WTC11 (cell line): ENCODE measurements at places on chromosomes 4 and X.

- H3K4me1 ChIP-seq, result peaks cover 15% of the 10 kb centered on the region
- H3K4me3 ChIP-seq, result no peak overlapping the region
- DNase-seq, result no peak
- H3K27ac ChIP-seq, result no peak overlapping the region
Measured at GRCh38 chr4:52195869-52196268, 144.8 kb downstream of the SPATA18 start.

DNA sequence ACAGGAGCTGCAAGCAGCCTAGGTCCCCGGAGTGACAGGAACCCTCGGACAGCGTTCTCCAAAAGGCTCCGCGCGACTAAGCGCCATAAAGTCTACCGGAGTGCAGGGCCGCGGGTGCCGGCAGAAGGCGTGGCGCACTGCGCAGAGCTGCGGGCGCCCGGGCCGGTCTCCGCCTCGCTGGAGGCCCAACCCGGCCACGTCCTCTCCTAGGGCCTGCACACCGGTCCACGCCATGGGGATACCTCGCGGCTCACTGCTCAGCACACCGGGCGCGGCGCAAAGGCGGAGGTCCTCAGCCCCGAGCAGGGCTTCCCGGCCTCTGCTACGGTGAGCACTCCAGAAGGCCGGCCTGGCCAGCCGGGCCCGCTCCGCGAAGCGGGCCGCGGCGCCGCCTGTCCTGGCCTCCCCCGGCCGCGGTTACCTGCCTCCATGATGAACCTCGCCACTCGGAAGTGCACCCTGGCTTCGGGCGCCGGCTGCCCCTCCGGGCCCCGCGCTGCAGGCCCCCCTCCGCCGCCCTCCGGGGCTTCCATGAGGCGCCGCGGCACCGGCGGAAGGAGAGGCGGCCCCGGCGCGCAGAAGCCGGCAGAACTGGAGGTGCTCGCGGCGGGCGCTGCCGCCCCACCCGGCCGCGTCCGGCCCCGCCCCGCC lies at the start of gene CCNQ:
TSS of gene CCNQ (minus strand) at position 599 of the 651 bp plus-strand sequence. CDS start at position 533, 66 bp downstream.
- no peak within 1 kb of the TSS for H3K27ac ChIP-seq
- H3K36me3 ChIP-seq, result peaks cover 5% of the 10 kb centered on the region
- DNase-seq, result peak; percentile 22
- peaks cover 4% of the 10 kb centered on the region; the same call in 1 of the 2 replicates for H3K27me3 ChIP-seq

GRCh38 chrX:124260845-124261244 lies 71.6 kb upstream of the TEX13D start:
- no peak for DNase-seq

DNA sequence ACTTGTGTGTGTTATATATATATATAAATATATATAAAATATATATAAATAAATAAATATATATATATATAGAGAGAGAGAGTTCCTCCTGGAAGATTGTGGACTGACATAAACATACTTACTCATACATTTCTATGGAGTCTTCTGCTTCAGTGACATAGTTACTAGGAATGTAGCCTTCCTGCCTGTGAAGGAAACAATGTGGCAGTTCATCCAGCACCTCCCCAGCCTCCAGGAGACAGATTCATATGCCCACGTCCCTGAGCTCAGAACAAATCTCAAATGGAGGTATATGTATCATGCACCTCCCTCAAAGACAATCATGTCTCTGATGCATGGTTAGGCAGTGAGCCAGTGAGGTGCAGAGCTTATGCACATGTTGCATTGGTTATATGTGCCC lies 11.4 kb upstream of the TIMM8A start:
- no peak overlapping the region for H3K4me3 ChIP-seq
- DNase-seq, result no peak
- H3K27ac ChIP-seq, result no peak overlapping the region
- H3K27me3 ChIP-seq, result no peaks in the 10 kb centered on the region
- H3K36me3 ChIP-seq, result no peaks in the 10 kb centered on the region
- no peaks in the 10 kb centered on the region for H3K4me1 ChIP-seq

DNA sequence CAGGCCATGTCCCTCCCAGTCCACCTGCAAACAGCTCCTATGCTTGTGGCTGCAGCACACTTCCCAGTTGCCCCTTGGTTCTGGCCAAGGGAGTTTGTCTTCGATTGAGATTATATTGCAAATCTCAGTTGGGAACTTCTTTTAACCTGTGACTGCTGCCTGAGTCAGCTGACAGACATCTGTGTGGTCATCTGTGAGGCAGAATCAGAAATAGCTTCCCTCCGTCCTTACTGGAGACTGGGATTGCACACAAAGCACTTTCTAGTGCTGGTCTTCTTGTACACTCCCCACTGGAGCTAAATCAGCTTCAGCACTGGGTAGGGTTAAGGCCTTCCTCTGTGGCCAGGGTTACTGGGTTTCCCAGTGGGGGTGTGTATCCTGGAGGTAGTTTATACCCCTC lies 34.3 kb downstream of the ZNF330 start:
- no peaks in the 10 kb centered on the region for H3K27me3 ChIP-seq
- no peaks in the 10 kb centered on the region for H3K4me1 ChIP-seq
- no peak for DNase-seq
- H3K36me3 ChIP-seq, result no peaks in the 10 kb centered on the region

DNA sequence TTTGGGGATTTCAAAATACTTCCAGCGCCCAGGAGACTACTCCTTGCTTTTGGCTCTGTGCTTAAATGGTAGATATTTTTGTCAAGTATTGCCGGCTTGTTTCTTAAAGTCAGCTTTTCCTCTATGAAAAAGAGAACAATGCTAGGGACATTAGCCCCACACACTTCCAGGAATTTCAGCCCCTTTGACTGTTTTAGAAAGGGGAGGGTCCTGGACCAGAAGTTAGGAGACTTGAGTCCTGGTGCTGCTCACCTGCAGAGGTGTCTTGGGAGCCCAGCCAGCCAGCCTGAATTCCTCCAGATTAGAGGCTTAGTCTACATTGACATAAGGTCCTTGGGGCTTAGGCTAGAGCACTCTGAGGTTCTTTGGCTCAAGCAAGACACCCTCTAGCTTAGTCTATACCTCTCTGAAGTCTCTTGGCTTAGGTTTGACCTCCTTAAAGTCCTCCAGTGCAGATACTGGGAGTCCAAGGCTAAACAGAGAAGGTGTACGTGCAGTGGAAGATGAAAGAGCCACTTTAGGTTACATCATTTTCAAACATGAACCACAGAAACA lies 1.6 kb upstream of the SETD7 start:
- no peak for DNase-seq
- peaks cover 40% of the 10 kb centered on the region for H3K4me1 ChIP-seq
- peak overlapping the region; percentile 93 for H3K4me3 ChIP-seq
- no peaks in the 10 kb centered on the region for H3K36me3 ChIP-seq
- peaks cover 75% of the 10 kb centered on the region for H3K27me3 ChIP-seq

DNA sequence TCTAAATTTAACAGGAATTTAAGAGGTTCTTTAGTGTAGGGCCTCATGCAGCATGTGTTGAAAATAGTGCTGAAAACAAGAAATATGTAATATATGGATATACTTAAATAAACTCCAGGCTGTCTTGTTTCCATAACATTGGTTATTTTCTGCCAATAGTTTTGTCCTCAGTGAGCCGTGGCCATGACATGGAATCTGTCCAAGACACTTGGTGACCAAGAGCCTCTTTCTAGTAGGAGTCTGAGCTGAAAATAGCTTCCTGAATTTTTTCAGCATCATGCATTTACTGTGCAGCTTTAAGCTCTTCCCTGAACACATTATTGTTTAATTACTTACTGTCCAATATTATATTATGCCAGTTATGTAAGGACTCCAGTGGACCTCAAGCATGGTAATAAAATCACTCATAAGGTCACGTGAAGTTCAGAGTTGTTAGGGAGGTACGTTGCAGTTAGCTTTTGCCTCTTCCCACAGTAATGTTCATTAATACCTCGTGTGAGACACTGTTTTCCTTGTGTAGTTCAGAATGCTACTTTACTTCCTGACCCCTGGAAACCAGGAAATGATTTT lies 488.2 kb downstream of the GRID2 start:
- DNase-seq, result no peak
- H3K4me3 ChIP-seq, result no peak overlapping the region
- no peak overlapping the region for H3K27ac ChIP-seq
- H3K36me3 ChIP-seq, result no peaks in the 10 kb centered on the region
- no peaks in the 10 kb centered on the region for H3K4me1 ChIP-seq

DNA sequence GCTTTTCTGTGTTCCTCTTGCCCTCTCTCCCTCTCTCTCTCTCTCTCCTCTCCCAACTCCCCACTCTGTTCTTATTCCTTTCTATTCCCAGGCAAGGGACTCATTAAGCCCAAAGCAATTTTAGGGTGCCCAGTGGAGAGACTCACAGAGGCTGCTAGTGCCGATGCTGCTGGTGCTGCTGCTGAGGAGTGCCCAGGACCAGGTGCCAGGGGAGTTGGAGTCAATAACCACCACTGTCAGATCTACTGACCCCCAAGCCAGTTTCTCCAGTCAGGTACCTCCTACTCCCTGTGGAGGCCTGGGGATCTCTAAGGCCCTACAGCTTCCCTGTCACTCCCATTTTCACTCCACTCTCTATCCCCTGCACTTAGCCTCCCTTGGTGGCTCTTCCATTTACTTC lies 54.2 kb upstream of the LAS1L start:
- H3K4me3 ChIP-seq, result no peak overlapping the region
- no peaks in the 10 kb centered on the region for H3K36me3 ChIP-seq
- H3K27ac ChIP-seq, result no peak overlapping the region
- H3K27me3 ChIP-seq, result no peaks in the 10 kb centered on the region
- H3K4me1 ChIP-seq, result peaks cover 7% of the 10 kb centered on the region

- DNase-seq, result no peak
- no peak overlapping the region for H3K27ac ChIP-seq
- H3K4me3 ChIP-seq, result no peak overlapping the region
- no peaks in the 10 kb centered on the region for H3K27me3 ChIP-seq
- H3K36me3 ChIP-seq, result no peaks in the 10 kb centered on the region
- peaks cover 13% of the 10 kb centered on the region for H3K4me1 ChIP-seq
Measured at GRCh38 chr4:176273736-176274135, 4.7 kb upstream of the ASB5 start.

DNA sequence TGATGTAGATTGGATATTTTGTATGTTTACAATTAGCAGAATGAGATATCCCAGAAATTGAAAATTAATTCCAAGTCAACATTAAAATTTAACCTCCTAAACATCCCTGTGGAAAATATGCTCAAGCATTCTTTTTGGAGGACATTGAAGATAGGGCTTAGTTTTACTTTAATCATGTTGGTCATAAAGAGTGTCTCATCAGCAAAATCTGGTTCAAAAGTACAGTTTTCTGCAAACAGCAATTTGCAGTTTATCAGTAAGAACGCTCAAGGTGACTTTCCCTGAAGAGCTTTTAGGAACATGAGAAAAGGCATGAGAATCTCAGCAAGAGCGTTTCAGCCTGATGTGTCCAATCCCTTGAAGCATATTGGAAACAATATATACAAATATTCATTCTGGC lies 889.8 kb downstream of the CENPC start:
- no peak for DNase-seq
- H3K27ac ChIP-seq, result no peak overlapping the region
- H3K4me1 ChIP-seq, result no peaks in the 10 kb centered on the region
- peaks cover 3% of the 10 kb centered on the region; the same call in 1 of the 2 replicates for H3K36me3 ChIP-seq
- H3K27me3 ChIP-seq, result no peaks in the 10 kb centered on the region
- H3K4me3 ChIP-seq, result no peak overlapping the region

DNA sequence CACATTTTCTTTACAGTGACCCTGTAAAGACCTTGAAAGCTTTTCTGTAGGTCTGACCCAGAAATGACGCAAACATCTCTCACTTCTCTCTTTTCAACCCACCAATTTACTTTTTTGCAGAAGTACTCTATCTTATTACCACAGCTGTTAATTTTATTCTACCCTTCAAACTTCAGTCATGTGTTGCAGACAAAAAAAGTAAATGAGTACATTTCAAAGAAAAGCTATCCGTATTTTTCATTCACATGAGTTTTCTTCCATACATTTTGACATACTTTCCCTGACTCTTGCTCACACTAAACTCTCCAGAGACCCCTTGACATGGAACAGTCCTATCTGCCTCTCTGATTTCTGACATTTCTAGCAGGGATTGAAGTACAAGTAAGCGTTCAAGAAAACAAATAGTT lies 51.7 kb downstream of the SLC7A11 start:
- H3K4me1 ChIP-seq, result peaks cover 20% of the 10 kb centered on the region
- H3K4me3 ChIP-seq, result no peak overlapping the region
- H3K27me3 ChIP-seq, result no peaks in the 10 kb centered on the region
- H3K36me3 ChIP-seq, result no peaks in the 10 kb centered on the region
- no peak for DNase-seq

DNA sequence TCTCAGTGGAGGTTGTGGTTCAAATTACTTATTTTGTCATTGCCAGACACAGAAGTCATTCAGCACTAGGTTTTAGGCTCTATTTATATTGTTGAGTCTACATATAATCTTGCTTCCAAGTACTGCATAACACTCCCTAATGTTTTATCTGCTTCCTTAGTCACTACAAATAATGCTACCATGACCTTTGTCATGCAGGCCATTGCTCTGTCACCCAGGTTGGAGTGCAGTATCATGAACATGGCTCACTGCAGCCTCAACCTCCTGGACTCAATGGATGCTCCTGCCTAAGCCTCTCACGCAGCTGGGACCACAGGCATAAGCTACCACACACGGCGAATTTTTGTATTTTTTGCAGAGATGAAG lies 23.5 kb upstream of the PDZD4 start:
- H3K36me3 ChIP-seq, result no peaks in the 10 kb centered on the region
- no peak for DNase-seq
- no peak overlapping the region for H3K4me3 ChIP-seq
- peaks cover 37% of the 10 kb centered on the region for H3K27me3 ChIP-seq
- peaks cover 50% of the 10 kb centered on the region for H3K4me1 ChIP-seq

- peaks cover 38% of the 10 kb centered on the region for H3K4me1 ChIP-seq
- peaks cover 55% of the 10 kb centered on the region for H3K27me3 ChIP-seq
- peak within 1 kb of the TSS; percentile 81 for H3K4me3 ChIP-seq
- no peak within 1 kb of the TSS for H3K27ac ChIP-seq
Measured at GRCh38 chrX:2690856-2691542, at the start of gene CD99. TSS of gene CD99 (plus strand) at chrX:2691295. CDS start at chrX:2691361, 66 bp downstream.

DNA sequence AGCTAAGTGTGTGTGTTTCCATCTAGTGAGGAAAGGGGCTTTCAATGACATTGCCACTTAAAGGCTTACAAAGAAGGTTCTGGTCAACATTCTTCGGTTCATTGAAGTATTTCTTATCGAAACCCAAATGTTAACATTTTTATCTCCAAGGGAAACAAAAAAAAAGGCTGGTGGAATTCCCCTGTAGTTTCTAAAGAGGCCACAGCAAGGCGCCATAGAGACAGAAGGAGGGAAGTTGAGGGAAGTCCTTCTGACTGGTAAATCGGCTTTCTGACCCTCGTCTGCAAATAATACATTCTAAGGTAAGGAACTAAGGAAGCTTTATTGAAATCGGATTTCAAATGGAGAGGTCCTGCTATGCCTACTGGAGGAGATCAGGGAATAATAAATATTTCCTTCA lies 1.7 kb upstream of the ZFP42 start:
- peak; percentile 78 for DNase-seq
- no peak overlapping the region; the same call in 1 of the 2 replicates for H3K4me3 ChIP-seq
- H3K36me3 ChIP-seq, result peaks cover 32% of the 10 kb centered on the region
- H3K27ac ChIP-seq, result peak overlapping the region; percentile 96
- peaks cover 26% of the 10 kb centered on the region for H3K4me1 ChIP-seq
- no peaks in the 10 kb centered on the region for H3K27me3 ChIP-seq

- H3K4me1 ChIP-seq, result peaks cover 24% of the 10 kb centered on the region
- peak overlapping the region; percentile 89 for H3K4me3 ChIP-seq
- no peak overlapping the region for H3K27ac ChIP-seq
- peaks cover 31% of the 10 kb centered on the region for H3K27me3 ChIP-seq
- DNase-seq, result peak; percentile 69
Measured at GRCh38 chr4:180058691-180059215, 2184.4 kb upstream of the TENM3 start.
